Stimulated activated CD4-positive, alpha-beta T cell treated with anti-CD3 and anti-CD28 coated beads, TNF-alpha, amount 100 ng/mL, for 24 hours (primary cell): ENCODE measurements at places on chromosomes 11 and 22.

DNA sequence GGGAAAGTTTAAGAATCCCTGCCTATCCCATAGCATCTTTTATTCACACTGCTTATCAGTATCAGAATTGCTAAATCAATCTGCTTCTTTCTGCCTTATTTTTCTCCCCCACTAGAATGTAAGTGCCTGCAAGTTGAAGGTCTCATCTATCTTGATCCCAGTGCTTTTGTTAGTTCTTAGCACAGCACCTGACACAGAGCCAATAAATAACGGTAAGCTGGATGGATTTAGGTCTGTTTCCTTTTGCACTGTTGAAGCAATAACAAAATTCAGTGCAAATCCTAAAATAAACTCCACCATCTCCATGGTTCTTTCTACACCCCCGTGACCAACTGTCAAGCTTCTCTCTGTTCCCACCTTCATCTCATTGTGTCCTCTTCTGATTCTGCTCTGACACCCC lies 36.7 kb upstream of the CD44 start:
- DNase-seq, result no peak

DNA sequence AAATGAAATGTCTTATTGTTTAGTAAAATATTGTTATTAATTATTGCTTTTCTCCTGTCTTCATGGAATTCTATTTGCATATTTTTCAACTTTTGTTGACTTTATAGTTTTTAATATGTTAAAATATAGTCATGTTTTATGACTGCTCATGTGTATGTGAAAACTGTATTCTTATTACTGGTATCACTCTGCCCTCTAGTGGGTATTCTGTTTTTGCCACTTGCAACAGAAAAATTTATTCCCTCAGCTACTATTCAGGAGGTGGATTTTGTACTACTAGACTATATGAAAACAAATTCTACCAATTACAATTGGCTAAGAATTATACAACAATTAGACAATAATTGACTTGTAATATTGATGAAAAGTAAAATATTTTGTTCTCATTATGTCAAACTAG lies 45.0 kb downstream of the OR4C6 start:
- no peak for DNase-seq

DNA sequence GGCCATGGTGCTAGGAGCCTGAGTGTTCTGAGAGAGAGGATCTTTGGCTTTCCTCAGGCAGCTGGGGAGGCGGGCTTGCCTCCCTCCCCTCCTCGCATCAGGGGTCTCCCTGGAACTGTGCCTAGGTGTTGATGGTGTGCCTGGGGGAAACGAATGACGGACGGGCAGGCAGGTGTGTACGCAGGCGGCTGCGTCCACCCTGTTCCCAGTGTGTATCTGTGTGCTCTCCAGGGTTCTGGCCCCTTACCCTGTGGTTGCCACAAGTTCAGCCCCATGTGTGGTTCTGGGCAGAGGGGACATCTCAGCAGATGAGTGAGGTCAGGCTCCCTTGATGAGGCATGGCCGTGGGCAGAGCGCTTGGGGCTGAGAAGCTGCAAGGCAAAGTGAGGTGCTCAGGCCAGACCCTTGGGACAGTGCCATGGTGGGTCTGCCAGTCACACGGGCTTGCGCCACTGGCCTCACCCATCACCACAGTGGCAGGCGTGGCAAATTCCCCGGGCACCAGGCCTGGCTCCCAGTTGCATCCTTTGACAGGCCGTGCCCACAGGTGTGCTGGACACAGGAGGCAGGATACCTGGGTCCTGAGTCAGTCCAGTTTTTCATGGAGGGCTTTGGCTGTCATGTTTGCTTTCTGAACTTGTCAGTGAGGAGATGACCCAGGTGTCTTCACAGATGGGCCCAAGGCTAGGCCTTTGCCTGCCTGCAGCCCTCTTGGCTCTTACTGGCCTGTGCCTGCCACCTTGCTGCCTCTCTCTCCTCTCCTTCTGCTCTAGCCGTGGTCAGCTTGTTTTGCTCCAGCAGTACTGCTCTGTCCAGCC lies 27.3 kb downstream of the GNAZ start:
- DNase-seq, result no peak

DNA sequence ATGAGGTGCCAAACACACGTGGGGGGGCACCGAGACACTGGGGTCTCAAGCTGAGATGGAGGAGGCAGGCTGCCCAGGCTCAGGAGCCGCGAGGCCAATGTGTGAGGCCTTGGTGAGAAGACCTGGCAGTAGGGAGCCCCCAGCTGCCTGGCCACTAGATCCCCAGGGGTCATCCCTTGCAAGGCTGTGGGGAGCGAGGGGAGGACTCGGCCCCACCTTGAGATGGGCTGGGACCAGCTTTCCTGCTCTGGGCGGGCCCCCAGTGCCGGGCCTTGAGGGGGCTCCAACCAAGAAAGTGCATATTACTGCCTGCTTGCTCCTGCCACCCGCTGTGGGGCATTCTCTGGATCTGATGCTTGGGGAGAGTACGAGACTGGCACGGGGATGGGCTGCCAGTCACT lies 107.0 kb downstream of the CTTN start:
- no peak for DNase-seq

DNA sequence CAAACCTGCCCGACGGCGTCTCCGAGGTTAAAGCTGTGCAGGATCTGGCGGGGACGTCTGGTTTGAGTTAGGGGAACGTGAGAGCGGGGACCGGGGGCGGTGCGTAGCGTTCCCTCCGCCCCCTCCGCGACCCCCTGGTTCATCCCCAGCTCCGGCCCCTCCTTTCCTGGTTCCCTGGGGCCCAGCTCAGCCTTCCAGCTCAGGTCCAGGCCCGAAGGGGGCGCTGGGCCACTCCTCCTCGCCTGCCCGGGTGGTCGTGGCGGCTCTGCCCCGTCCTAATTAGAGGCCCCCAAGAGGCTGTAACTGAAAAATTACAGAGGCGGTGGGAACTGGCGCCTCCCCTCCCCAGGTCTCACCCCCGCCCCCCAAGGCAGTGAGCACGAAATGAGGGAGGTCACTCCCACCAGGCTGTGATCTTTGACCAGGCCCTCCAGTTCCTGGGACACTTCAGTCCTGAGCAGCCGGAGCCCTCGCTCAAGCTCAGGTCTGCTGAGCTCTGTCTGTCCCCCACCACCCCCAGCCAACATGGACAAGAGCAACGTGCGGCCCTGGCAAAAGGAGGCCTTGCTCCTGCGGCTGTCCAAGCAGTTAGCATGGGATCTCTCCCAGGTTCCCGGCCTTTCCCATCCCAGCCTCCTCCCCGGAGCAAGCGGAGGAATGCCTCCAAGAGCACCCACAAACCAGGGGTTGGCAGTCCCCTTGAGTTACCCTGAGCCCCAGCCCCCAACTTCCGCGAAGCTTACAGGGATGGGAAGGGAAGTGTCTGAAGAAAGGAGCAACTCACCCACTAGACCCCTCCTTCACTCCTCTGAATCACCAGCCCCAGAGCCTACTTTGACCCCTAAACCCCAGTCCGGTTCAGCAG lies 3.3 kb downstream of the CD248 start:
- no peak for DNase-seq

- DNase-seq, result no peak
These were observed 181.5 kb downstream of the MAML2 start for GRCh38 chr11:96161307-96162089.

GRCh38 chr22:25362215-25362882 lies 142.9 kb downstream of the CRYBB2 start:
- DNase-seq, result peak; percentile 53

DNA sequence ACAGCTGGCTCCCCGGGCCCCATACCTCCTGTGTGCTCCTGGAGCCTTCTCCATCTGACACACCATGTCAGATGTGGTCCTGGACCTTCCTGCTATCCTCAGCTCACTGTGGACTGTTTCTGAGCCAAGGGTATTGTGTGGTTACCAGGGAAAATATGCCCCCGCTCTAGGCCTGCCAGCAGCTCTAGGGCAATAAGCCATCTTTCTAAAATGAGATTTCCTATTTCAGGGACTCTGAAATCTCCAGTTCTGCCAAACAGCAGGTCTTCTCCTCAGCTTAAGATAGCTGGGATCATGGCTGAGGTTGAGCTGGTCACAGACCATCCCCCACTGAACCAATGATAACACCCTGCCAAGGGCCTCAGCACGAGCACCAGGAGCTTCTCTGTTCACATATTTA lies 227.6 kb downstream of the ST3GAL4 start:
- no peak for DNase-seq

DNA sequence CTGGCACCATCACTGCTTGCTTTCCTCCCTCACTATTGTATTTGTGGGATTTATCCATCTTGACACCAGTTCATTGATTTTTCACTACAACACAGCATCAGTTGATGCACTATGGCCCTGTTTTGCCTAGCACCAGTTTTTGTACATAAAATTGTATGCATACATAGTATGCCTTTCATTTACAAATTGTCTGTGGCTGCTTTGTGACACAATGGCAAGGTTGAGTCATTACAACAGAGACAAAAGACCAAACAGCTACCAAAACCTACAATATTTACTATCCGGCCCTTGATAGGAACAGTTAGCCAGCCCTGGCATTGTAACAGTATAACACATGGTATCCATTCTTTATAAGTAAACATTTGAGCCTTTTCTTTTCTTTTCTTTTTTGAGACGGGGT lies 150.3 kb downstream of the LDLRAD3 start:
- no peak for DNase-seq

GRCh38 chr11:130096823-130097222 lies 27.1 kb downstream of the APLP2 start:
- no peak for DNase-seq

DNA sequence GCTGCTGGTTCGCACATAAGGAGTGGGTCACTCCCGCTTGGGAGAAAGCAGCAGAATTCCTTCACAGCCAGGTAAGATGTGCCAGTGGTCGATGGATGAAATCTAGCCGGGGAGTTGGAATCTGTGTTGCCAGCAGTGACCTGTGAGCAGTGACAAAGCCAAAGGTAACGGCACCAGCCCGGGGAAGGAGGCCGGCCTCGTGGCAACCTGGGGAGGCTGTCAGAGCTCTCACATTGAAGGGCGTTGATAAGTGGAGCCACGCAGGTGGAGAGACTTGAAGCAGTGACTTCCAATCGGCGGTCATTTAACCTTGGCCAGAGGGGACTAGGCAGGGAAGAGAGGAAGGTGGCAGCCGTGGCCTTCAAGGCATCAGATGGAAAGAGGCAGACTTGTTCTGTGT lies 58.8 kb downstream of the ARHGAP8 start:
- no peak for DNase-seq

GRCh38 chr11:116813781-116814471 lies 9.2 kb downstream of the APOA4 start:
- DNase-seq, result no peak

- no peak for DNase-seq
These were observed 29.5 kb downstream of the APOL5 start for GRCh38 chr22:35746946-35747703.

DNA sequence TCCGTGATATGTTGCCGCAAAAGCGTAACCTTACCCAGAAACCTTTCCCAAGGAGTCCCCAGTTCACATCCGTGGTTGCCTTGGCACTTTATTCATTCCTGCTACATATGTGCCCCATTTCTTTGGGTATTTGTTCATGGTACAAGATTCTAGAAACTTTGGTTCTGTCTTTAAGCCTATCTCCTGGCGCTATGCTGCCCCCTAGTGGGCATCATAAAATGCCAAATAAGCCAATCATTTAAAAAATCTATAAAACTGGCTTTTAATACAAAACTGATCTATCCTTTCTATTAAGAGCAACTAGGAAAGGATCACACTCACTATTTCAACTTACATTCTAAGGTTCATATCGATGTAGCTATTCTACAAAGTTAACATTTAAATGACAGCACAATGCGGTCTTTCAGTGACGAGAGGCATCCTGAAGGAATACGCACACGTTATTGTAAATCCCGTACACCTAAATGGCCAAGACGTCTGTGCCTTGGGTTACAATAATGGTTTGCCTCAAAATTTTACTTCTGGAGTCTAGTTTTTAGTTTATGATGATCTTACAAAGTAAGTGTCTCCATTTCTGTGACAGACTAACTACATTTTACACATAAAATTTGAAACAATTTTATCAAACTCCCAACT lies 16.2 kb downstream of the PIWIL3 start:
- peak; percentile 40 for DNase-seq

- no peak for DNase-seq
These were observed 13.4 kb downstream of the STARD10 start for GRCh38 chr11:72780296-72781062.
